SJCRH30 (cell line): ENCODE measurements at places on chromosomes 2 and 18. TPM values are rescaled to one million over a fixed set of nuclear protein-coding genes. Genes with fewer than 3 reads are reported as not detected.

Gene RAB6C
- not detected in 2 replicates for total RNA-seq

Gene NR4A2
- total RNA-seq = 0.46 and 0.51 TPM in 2 replicates

Gene LDLRAD4
- total RNA-seq = 0.26 and 0.43 TPM in 2 replicates

Gene SLC35G4
- total RNA-seq = not detected in 2 replicates

Gene MC5R
- not detected in 2 replicates for total RNA-seq

Gene KCNF1
- total RNA-seq = 0.42 and 0.51 TPM in 2 replicates

Gene GALNT3
- total RNA-seq = not detected in 2 replicates

Gene ATRAID
- 172 and 182 TPM in 2 replicates for total RNA-seq
